Fibroblast of lung (primary cell): ENCODE measurements at places on chromosomes 7 and 10.
A peak's percentile ranks its signal among the peaks of the same experiment; 100 is the strongest.

DNA sequence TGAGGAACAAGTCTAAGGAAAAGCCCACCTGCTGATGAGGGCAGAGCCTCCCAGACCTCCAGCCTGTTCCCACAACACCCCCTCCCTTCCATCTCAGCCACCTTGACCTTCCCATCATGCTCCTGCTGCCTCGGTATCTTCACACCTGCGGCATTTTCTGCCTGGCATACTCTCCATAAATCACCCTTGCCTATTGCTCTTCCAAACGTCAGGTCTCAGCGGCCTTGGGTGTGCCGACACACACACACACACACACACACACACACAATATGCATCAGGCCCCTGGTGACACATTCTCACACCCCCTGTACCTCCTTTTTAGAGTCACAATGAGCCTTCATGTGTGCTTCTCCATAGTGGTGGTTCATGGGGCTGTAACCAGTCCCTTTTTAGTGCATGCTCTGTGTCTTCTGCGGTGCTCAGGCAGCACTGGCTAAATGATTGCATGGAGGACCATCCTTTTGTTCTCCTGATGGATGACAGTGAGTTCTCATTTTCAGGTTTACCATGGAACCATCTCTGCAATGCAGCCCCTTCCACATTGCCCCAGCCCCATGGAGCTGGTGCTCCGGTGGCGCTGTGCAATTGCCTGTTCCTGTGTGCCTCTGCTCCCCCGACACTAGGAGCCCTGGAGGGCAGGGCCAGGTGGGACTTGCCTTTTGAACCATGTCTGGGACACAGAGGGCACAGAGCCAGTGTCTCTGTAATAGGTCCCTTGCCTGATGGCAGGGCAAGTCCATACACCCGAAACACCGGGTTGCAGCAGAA is 4.5 kb downstream of the ADIRF start:
- DNase-seq = no peak

GRCh38 chr10:58608826-58609531 is 96.3 kb downstream of the BICC1 start:
- no peak for DNase-seq

GRCh38 chr7:76252021-76252420 is 50.3 kb downstream of the SRRM3 start:
- DNase-seq = no peak

GRCh38 chr7:29309041-29309854 is 114.7 kb downstream of the CHN2 start:
- no peak for DNase-seq

DNA sequence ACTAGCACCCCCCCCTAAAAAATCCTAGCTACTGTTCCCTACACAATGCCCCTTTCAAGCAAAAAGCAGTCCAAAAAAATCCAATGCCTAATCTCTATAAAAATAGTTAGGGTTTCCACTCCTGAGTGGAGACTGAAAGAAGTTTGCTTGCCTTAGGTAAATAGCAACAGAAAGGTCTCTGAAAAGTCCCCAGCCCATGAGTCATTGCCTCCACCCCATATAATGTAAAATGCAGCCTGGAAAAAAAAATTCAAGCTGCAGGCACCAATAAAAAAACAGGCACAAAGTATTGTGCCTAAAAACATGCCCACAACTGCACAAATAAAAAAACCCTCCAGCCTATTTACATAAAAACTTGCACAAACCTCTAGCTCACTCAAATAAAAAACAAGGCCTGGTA is 47.5 kb downstream of the ZNF680 start:
- DNase-seq = no peak

- DNase-seq = no peak
Measured at GRCh38 chr7:5854738-5855137, 25.9 kb upstream of the OCM start.

DNA sequence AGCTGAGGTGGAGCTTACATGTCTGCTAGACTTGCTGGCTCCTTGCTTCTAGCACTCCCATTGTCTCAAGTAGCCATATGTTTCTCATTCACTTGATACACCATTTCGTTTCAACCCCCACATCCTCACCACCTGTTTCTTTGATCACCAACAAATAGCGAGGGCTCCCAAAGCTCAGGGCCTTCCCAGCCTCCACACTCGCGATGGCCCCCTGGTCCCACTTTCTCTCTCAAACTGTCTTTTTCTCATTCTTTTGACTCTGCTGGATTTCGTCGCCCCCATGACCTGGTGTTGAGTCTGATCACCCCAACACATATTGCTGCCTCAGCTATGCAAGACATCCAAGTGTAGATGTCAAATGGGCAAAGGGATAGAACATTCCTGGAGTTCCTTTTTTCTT is 26.0 kb upstream of the SMNDC1 start:
- no peak for DNase-seq

DNA sequence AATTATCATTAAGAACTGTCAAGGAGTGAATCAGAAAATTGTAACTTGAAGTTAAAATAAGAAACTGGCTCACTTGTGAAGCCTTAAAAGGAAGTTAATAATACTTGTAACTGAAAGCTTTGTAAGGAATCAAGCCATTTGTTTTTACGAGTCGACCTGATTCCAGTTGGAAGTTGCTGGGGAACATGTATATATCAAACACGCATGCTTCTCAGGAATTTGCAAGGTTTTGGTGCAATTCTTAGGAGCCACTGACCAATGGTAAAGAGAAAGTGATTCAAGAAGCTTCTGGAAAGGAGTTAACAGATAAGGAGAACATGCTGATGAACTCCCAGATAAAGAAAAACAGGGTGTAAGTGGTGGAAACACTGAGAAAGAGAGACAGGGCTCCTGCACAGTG is 56.4 kb downstream of the ETV1 start:
- peak; percentile 40 for DNase-seq

DNA sequence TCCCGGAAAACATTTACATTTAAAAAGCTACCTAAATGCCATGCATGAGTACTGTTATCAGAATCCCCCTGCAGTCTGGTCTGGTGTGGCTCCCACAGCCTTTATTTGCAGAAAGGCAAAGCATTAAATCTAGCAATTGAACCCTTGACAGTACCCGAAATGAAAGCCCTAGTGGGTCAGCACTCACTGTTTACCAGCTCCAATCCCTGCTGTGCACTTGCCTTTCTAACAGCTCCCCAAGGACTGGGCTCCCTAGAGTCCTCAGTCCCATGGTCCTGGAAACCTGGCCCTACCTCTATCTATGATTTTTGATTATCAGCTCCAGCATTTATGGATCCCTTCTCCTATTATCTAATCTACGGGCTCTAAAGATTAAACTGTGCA is 1.9 kb upstream of the MACC1 start:
- DNase-seq = no peak

DNA sequence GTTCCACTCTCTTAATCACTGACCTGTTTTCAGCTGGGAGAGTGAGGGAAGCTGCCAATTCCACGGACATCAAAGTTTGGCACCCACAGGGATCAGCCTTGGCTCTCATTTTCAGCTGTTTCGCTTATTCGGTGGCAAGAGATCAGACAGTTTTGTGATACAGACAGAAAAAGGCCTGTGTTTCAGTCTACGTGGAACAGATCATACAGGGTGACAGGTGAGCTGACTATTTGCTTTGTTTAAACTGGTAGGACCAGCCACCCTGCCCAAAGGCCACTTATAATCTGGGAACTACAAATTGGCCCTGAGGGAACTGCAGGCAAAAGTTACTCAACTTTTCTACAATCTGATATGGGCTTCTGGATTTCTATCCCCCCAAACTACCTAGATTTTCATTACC is 128.6 kb downstream of the ZNF467 start:
- DNase-seq = no peak

DNA sequence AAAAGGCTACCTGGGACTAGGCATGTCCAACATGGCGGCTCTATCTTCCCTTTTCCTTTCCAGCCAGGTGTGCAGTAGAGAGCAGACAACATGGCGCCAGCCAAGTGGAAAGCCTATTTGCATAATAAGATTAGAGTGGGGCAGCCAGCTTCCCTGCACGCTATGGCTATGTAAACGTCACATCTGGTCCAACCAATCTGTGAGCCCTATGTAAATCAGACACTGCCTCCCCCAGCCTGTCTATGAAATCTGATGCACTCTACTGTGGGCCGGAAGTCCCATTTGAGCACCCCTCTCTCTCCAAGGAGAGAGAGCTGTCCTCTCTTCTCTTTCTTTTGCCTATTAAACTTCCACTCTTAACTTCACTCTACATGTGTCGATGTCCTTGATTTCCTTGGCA is 984.9 kb upstream of the AUTS2 start:
- no peak for DNase-seq

GRCh38 chr7:25911738-25912607 is 240.0 kb upstream of the NFE2L3 start:
- DNase-seq = no peak

DNA sequence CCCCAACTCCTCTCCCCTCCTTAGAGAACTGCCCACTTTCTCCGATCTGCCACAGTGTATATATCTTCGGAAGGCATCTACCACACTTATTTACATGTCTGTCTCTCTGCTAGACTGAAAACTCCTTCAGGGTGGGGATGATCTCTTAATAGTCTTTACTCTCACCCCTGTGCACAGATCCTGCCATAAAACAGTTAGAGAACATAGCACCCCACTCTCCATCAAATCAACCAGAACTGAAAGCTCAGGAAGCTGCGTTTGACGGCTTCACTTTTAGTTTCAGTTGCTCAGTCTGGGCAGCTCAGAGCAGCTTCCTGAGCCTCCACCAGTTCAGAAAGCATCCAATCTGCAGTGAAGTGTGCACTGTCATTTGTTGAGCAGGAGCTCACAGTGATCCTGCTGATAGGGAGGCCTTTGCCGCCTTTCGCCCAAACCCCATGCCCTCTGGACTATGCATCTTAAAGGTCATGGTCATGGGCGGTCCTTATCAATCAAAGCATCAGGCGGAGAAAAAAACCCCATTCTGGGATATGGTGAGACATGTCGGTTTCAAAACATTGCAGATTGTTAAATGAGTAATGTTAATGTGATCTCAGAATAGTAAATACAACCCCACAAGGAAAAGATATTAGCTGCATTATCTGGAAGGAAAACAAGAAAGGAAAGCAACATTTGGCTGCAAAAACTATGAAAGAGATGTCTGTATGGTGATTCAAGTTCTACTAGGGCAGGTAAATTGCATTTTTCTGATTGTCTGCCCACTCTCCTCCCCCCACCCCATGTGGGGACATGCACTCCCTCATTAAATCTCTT is 167.1 kb upstream of the ADO start:
- DNase-seq = peak; percentile 61

DNA sequence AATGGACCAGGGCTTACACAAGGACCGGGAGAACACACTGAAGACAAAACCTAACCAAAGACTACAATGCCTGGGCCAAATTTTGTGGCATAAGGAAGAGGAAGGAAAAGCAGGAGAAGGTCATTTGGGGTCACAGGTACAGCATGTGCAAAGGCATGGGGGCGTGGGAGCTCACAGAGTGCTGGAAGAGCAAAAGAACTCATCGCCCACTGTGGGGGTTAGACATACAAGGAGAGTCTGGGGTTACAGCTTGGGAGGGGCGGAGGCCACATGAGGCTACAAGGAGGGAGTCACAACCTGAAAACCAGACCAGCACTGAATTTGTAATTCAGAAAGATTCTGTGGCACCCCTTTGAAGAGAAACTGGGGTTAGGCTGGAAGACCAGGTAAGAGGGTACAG is 9.7 kb downstream of the PUS7 start:
- no peak for DNase-seq

DNA sequence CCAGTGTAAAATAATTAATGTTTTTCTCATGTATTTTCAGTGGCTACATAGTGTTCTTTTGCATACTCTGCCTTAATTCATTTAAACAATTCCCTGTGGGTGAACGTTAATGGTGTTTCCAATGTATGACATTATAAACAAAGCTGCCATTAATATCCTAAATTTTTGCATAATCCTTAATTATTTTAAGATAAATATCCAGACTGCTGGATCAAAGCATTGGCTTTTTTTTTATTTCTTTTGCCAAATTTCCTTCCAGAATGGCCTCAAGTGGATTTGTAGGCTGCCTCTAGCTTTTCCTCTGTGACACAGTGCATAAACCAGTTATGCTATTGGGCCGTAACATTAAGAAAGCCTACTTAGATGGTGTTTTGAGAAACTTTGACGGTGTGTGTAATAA is 29.5 kb downstream of the MCM10 start:
- DNase-seq = no peak

GRCh38 chr7:113424185-113424817 is 305.9 kb upstream of the SMIM30 start:
- no peak for DNase-seq

- no peak for DNase-seq
Measured at GRCh38 chr7:135792363-135792668, 43.7 kb upstream of the FAM180A start.

- DNase-seq = no peak
Measured at GRCh38 chr7:25777969-25778708, 373.9 kb upstream of the NFE2L3 start.
